ENCODE measurements at places on chromosomes 13 and 19. TPM values are rescaled to one million over a fixed set of nuclear protein-coding genes. Genes with fewer than 3 reads are reported as not detected.

The REEP6 gene
- 1.3 TPM for total RNA-seq

The PCDH20 gene
- total RNA-seq: not detected

- H3K27ac ChIP-seq: no peak overlapping the region
- H3K36me3 ChIP-seq: no peaks in the 10 kb centered on the region
- H3K27me3 ChIP-seq: no peaks in the 10 kb centered on the region
These were observed 336.0 kb downstream of the ATP8A2 start for GRCh38 chr13:25707726-25708125.

DNA sequence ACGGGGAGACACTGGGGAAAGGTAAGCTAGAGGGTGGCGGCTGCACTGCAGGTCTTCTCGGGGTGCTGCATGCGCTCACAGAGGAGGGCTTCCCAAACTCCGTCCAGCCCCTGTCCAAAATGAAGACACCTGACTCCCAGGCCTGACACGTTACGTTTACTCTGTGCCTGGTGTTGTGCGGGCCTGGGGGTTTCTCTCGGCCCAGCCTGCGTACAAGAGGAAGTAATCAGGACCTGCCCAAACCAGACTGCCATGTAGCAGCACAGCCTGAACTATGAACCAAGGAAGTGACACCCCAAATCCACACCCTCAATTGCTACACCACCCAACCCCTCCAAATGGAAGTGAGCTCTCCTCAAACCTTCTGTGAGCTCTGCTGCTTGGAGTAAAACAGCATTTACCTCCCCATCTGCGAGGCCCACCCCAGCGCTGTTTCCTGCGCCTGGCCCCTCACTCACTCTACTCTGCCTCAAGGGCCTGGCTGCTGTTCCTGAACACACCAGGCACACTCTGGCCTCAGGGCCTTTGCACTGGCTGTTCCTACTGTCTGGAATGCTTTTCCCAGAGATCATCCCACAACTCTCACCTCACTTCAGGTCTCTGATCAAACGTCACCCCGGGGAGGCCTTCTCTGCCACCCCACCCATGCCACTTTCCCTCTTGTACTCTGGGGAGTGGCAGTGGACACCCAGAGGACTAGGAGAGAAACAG is 3.0 kb downstream of the HSPBP1 start:
- H3K4me3 ChIP-seq: peak overlapping the region; percentile 17
- peaks cover 23% of the 10 kb centered on the region for H3K4me1 ChIP-seq
- H3K27ac ChIP-seq: no peak overlapping the region
- no peaks in the 10 kb centered on the region for H3K27me3 ChIP-seq
- DNase-seq: no peak
- H3K36me3 ChIP-seq: peaks cover 17% of the 10 kb centered on the region

- no peak overlapping the region for H3K27ac ChIP-seq
- peaks cover 3% of the 10 kb centered on the region for H3K27me3 ChIP-seq
These were observed 248.3 kb downstream of the DCLK1 start for GRCh38 chr13:35882722-35883497.
